ENCODE measurements at places on chromosomes 11 and 22.

GRCh38 chr11:47726878-47727514, 11.8 kb upstream of the AGBL2 start:
- H3K36me3 ChIP-seq, result peaks cover 65% of the 10 kb centered on the region
- no peaks in the 10 kb centered on the region for H3K27me3 ChIP-seq
- no peak for DNase-seq
- H3K27ac ChIP-seq, result no peak overlapping the region

DNA sequence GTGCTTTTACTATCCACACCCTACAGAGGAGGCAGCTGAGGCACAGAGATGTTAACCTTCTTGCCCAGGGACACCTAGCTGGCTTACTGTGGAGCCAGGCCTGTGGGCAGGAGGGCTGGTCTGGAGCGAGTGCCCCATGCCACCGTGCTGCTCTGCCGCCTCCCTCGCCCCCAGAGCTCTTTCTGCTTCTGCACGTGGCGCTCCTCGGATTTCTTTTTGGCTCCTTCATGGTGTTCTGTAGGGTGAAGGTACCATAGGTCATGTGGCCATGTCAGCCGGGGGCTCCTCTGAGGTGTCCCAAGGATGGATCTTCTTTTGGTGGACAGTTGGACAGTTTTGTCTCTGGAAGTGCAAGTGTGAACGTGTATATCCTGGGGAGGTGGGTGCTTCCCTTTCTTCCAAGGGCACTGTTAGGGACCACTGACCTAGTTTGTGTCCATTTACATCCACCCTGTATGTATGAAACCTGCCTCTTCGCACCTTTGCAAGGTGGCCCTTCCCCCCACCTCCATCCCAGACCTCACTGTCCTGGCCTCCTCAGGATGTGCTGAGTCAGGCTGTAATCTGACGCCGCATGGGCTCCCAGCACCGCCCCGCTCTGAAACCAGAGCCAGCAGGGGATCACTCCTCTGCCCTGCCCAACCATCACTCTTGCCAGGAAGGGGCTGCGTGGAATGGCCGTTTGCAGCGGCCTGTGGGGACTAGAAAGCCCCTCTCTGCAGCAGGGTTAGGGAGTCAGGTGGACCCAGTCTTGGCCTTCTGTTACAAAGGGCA, 31.7 kb downstream of the POLR3H start:
- DNase-seq, result no peak
- peak overlapping the region; percentile 65 for H3K27ac ChIP-seq
- H3K36me3 ChIP-seq, result peaks cover 21% of the 10 kb centered on the region
- no peak overlapping the region for H3K4me3 ChIP-seq
- H3K4me1 ChIP-seq, result no peaks in the 10 kb centered on the region

DNA sequence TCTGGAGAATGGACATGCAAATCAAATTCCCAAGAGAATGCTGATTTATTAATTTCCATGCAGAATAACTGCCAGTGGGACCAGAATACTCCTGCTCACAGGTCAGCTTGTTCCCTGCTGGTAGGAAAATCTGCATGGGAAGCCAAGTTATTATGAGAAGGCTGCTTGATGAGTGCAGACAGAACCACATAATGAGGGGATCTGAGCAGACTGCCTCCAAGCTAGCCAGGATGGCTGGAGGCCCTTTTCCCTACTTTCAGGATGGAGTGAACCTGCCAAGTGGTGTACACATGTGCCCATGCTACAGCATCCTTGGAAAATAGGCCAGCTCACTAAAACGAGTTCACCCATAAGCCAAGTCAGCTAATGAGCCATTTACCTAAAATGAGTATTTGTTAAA, 55.2 kb upstream of the ZBED5 start:
- no peak overlapping the region for H3K27ac ChIP-seq
- peaks cover 9% of the 10 kb centered on the region for H3K27me3 ChIP-seq
- H3K36me3 ChIP-seq, result no peaks in the 10 kb centered on the region

DNA sequence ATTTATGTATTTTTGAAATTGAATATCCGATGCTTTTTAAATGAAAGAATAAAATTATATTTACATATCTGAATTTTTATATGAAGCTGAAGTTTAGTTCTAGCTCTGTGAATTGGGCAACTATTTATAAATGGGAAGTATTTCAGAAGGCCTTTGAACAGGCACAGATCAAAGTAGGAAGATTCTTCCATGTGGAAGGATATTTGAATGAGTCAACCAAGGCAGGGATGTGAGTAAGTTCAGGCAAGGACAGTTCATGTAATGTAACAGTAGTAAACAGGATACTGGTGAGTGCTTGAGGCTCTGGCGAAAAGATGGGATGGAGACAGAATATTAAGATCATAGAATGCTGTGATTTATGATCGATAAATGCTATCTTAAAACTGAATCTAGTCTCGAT, 417.8 kb upstream of the CCDC179 start:
- H3K27me3 ChIP-seq, result no peaks in the 10 kb centered on the region
- no peaks in the 10 kb centered on the region for H3K4me1 ChIP-seq
- no peak overlapping the region for H3K4me3 ChIP-seq
- H3K27ac ChIP-seq, result no peak overlapping the region
- H3K36me3 ChIP-seq, result no peaks in the 10 kb centered on the region
- no peak for DNase-seq

DNA sequence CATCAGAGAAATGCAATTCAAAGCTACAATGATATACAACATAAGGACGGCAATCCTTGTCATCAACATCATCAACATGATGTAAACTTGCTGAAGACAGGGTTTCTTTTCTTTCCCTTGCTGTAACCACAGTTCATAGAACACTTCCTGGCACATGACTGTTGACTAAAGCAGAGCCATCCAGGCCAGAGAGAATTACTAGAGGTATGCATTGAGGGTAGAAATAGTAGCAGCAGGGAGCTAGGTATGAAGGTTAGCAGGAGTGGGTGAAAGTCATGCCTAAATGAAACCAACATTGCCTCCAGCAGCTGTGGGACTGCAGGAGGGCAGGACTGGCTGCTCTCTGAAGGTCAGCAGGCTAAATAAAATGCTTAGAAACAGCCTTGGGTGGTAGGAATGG, 103.7 kb downstream of the LRRC32 start:
- peak overlapping the region; percentile 53 for H3K27ac ChIP-seq
- peaks cover 13% of the 10 kb centered on the region for H3K4me1 ChIP-seq
- peaks cover 29% of the 10 kb centered on the region for H3K27me3 ChIP-seq
- no peak overlapping the region for H3K4me3 ChIP-seq
- H3K36me3 ChIP-seq, result no peaks in the 10 kb centered on the region

DNA sequence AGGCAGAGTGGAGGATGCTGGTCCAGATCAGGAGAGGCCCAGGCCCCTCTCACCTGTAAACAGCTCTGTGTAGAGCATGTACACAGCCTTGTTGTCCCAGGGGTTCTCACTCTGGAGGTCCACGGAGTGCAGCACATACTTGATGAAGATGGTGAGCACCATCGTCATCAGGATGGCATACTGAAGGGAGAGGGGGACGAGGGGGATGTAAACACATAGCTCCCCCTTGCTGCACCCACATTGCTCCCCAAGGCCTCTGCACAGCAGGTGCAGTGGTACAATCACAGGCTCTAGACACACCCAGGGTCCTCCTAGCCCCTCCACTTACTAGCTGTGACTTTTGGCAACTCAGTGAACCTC, 2.9 kb downstream of the SYVN1 start:
- no peaks in the 10 kb centered on the region for H3K27me3 ChIP-seq
- H3K4me3 ChIP-seq, result peak overlapping the region; percentile 15
- peaks cover 35% of the 10 kb centered on the region for H3K36me3 ChIP-seq

- H3K36me3 ChIP-seq, result peaks cover 34% of the 10 kb centered on the region
- H3K27ac ChIP-seq, result no peak overlapping the region
- H3K4me1 ChIP-seq, result no peaks in the 10 kb centered on the region
- no peaks in the 10 kb centered on the region for H3K27me3 ChIP-seq
- DNase-seq, result no peak
Observed at GRCh38 chr22:41247703-41248102, 7.0 kb upstream of the CHADL start.

- DNase-seq, result no peak
- no peak overlapping the region for H3K4me3 ChIP-seq
- H3K36me3 ChIP-seq, result no peaks in the 10 kb centered on the region
- no peaks in the 10 kb centered on the region for H3K4me1 ChIP-seq
Observed at GRCh38 chr11:34273099-34273498, 84.7 kb downstream of the ABTB2 start.

DNA sequence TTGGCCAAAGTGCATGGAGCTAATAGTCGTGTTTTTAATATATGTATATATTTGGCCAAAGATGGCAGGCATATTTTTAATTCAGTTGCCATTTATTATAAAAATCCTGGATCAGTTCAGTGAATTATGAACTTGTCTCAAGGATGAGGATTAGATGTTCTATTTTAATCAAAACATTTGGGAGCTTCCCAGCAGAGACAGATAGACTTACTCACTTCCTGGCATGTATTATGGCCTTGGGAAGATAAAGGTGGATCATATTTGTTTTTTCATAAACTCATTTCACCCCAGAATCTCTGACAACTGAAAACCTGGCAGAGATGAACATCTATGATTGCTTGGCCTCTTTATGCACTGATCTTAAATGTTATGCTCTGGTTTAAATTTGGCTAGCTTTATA, 148.8 kb downstream of the NCAM1 start:
- no peak overlapping the region for H3K4me3 ChIP-seq
- no peak for DNase-seq
- no peaks in the 10 kb centered on the region for H3K4me1 ChIP-seq
- no peak overlapping the region for H3K27ac ChIP-seq

DNA sequence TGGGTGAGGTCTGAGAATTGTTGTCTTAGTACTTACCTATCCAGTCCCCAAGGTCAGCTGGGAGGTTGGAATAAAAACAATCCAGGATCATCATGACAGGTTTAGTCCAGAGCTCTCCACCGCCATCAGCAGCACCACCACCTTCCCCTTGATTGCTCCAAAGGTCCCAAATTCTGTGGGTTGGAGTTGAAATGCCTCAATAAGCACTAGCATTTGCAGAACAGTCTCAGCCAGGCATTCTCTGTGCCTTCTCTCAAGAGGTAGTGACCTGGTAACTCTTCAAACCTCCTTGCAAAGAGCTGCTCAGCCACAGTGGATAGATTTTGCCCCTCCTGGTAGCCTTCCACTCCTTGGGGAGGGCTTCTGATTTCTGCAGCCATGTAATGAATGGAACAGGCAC, 69.6 kb downstream of the PRDM11 start:
- DNase-seq, result no peak
- H3K4me3 ChIP-seq, result no peak overlapping the region
- peaks cover 5% of the 10 kb centered on the region for H3K27me3 ChIP-seq
- no peaks in the 10 kb centered on the region for H3K36me3 ChIP-seq
- H3K4me1 ChIP-seq, result no peaks in the 10 kb centered on the region

GRCh38 chr11:100726680-100727079, 39.6 kb downstream of the ARHGAP42 start:
- DNase-seq, result no peak
- H3K27me3 ChIP-seq, result no peaks in the 10 kb centered on the region
- no peaks in the 10 kb centered on the region for H3K36me3 ChIP-seq
- H3K4me3 ChIP-seq, result no peak overlapping the region
- no peak overlapping the region for H3K27ac ChIP-seq

DNA sequence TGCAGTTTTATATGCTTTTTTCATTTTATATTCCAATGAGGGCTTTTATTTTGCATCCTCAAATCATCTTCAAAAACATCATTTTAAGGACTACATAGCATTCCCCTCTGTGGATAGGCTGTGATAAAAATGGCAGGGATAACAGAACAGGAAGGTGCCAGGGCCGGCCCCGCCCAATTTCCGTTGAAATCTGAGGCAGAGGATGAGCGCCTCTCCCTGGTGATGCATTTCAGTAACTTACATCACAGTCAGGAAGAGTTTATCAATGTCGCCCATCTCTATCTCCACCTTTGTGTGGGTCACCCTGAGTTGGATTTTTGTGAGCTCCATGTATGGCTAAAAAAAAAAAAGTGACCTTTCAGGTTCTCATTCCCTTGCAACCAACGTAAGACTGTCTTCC, 201.6 kb downstream of the DSCAML1 start:
- H3K27ac ChIP-seq, result no peak overlapping the region
- no peaks in the 10 kb centered on the region for H3K36me3 ChIP-seq
- H3K27me3 ChIP-seq, result peaks cover 25% of the 10 kb centered on the region
- no peak for DNase-seq
- no peaks in the 10 kb centered on the region for H3K4me1 ChIP-seq

DNA sequence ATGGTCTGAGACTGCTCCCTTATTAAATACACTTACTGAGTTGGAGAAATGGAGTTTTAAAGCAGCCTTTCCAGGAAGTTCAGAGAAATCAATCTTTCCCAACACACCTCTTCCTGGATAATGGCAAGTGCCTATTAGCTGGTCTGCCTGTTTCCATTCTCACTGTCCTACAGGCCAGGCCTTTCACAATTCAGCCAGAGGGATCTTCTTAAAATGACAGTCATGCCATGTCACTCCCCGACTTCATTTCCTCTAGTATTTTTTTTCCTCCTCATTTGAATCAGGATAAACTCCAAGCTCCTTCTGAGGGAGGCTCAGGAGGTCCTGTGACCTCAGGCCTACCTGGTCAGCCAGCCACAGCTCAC, 62.6 kb downstream of the FDX1 start:
- H3K27ac ChIP-seq, result no peak overlapping the region
- peaks cover 11% of the 10 kb centered on the region for H3K27me3 ChIP-seq
- H3K4me3 ChIP-seq, result no peak overlapping the region
- no peaks in the 10 kb centered on the region for H3K36me3 ChIP-seq
- no peaks in the 10 kb centered on the region for H3K4me1 ChIP-seq

DNA sequence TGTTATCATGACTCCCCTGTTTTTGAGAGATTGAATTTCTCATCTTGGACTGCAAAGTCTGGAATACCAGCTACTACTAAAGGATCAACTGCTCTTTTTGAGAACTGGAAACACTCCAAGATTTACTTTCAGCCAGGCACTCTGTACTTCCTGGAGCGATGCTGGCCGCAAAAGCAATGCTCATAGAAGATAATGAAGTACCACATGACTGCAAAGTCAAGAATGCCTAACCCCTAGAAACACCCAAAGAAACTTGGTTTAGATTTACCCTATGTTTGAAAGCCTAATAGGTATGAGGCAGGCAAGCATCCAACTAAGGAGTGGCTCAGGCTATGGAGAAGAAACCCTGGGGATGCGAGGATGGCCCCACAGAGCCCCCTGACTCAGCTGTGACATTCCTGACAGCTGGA, 47.7 kb upstream of the ARHGAP20 start:
- no peak for DNase-seq
- no peaks in the 10 kb centered on the region for H3K4me1 ChIP-seq
- H3K36me3 ChIP-seq, result no peaks in the 10 kb centered on the region
- H3K27ac ChIP-seq, result no peak overlapping the region
- H3K27me3 ChIP-seq, result no peaks in the 10 kb centered on the region

DNA sequence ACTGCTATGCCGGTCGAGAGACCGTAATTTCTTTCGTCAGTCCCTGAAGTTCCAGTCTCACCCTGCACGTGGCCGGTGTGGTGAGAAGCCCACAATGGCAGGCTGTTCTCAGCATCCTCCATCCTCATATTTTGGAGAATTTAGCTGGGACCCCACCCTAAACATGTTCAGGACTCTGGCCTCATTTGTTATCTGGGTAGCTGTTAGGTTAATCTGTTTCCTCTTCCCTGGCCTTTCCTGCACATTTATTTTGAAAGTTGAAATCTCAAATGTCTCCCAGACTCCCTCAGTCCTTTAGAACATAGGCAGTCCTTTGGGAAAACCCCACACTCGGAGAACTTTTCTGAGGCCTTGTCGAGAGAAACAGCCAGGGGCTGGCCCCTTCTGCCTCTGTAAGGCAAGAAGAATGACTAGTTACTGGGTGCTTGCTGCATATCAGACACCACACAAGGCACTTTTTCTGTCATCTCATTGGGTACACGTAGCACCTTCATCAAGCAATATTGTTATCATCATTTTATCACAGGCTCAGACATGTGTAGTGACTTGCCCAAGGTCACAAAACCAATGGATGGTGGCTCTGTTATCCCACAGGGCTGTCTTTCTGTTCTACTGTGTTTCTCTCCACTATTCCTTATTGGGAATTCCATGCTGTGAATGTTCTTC, 109.3 kb upstream of the CRYBB3 start:
- no peak overlapping the region for H3K4me3 ChIP-seq
- H3K27ac ChIP-seq, result no peak overlapping the region
- H3K4me1 ChIP-seq, result peaks cover 24% of the 10 kb centered on the region
- H3K36me3 ChIP-seq, result no peaks in the 10 kb centered on the region

Measured in activated naive CD4-positive, alpha-beta T cell treated with anti-CD3 and anti-CD28 coated beads, Interleukin-2, amount 10 ng/mL, durations not matched to agents 7 days and 5 days (primary cell).